ENCODE measurements at places on chromosomes 3 and 15.

DNA sequence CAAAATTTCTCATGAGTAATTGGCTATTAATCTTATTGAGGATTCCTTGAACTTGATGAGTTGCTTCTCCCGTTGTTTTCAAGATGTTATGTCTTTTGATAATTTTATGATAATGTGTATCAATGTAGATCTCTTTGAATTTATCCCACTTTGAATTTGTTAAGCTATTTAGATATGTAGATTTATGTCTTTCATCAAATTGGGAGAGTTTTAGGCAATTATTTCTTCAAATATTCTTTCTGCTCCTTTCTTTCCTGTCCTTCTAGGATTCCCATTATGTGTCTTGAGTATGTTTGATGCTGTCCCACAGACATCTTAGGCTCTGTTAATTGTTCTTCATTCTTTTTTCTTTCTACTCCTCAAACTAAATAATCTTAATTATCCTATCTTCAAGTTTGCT, 68.1 kb upstream of the FGD5 start:
- no peak for DNase-seq

DNA sequence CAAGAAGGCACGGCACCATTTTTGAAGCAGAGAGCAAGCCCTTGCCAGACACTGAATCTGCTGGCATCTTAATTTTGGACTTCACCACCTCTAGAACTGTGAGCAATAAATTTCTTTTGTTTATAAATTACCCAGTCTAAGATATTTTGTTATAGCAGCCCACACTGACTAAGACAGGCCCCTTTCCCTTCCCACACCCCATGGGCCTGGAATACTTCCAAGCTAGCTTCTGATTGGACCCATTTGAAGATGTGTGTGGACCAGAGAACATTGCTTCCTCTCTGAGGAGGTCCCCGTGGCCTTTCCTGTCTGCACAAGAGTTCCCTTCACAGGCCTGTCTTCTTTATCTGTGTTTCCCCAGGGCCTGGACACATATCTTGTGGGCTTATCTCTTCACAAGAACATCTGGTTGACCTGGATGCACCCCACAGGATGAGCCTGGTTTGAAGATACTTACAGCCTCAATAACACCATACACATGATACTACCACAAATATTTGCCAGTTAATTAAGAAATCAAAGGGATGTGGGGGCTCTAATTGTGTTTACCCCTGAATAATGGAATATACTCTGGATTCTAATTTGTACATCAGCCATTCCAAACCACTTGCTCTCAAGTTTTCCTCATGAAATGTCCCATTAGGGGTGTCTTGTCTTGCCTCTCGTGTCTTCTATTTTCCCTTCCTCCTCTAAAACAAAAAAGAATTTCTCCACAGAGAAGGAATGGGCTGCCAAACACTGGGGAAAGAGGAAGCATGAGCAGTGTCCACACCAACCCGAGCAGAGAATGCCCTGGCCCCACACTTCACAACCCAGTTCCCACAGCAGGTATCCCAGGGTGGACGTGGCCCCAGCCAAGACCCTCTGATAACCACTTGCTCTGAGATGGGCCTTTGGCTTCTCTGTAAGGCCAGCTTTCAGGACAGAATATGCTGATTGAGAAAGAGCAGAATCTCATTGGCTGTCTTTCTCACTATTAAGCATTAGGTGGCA, 42.5 kb downstream of the GLB1 start:
- DNase-seq: no peak

DNA sequence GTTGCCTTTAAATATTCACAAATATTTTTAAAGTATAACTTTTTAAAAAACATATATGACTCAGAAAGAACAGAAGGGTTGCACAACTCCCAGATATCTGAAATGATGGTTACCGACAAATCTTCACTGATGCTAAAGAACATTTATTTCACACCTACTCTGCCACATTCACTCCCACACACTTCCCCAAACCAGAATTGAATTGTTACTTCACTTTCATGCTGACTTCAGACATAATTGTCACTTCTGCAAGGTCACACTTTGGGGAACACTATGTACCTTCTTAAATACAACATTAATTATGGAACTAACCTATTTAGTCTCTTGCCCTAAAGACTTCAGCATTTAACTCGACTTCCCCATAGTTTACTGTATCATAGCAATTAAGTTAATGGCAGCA, 795.1 kb downstream of the FHIT start:
- DNase-seq: no peak

GRCh38 chr3:54225841-54226528, 103.6 kb downstream of the CACNA2D3 start:
- DNase-seq: no peak

DNA sequence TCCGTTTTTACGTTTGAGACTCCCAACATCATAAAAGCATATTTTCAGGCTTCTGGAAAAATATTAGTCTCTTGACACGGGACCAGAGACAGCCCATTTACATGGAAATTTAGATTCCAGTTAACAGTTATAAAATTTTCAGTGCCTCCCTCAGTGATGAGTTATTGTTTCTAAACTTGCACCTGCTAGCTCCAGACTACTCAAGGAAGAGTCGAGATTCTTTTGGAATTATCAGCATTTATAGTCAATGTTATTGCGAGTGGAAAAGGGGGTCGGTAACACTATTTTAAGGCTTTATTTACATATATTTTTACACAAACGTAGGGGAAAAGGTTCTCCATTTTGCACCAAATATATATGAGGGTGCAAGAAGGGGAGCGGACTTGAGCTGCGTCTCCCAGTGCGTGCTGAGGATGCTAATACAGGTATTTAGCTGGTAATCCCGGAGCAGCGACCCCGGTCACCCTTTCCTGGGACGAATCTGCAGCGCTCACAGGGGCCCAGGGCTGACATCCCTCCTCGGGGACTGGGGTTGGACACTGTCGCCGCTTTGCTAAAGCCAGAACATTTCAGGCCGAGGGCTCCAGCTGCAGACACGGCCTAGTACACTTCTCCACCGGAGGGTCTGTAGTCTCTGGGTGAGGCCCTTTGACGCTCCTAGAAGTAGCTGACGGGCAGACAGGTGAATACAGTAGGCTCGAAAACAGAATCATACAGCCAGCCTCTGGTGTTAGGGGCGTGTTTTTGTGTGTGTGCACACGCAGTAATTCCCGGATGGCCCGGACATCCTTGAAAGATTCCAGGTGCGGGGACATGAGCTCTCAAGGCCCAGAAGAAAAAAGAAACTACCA, 729 bp upstream of the ZBTB11 start:
- DNase-seq: no peak

DNA sequence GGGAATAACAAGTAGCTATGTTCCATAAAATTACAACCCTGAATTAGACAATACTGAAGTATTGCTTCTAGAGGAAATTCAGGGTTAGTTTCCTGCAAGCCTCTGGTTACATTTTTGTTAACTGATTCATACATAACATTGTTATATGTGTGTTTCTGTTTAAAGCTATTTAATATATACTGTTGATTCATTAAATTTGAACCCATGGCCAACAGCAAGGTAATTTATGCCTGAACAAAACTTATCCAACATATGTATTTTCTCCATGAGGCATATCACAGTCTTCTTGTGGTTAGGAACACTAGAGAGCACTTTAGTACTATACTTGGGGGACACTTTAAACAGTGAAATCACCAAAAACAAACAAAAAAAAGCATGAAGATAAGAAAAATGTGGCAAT, 47.7 kb upstream of the PTX3 start:
- DNase-seq: no peak

DNA sequence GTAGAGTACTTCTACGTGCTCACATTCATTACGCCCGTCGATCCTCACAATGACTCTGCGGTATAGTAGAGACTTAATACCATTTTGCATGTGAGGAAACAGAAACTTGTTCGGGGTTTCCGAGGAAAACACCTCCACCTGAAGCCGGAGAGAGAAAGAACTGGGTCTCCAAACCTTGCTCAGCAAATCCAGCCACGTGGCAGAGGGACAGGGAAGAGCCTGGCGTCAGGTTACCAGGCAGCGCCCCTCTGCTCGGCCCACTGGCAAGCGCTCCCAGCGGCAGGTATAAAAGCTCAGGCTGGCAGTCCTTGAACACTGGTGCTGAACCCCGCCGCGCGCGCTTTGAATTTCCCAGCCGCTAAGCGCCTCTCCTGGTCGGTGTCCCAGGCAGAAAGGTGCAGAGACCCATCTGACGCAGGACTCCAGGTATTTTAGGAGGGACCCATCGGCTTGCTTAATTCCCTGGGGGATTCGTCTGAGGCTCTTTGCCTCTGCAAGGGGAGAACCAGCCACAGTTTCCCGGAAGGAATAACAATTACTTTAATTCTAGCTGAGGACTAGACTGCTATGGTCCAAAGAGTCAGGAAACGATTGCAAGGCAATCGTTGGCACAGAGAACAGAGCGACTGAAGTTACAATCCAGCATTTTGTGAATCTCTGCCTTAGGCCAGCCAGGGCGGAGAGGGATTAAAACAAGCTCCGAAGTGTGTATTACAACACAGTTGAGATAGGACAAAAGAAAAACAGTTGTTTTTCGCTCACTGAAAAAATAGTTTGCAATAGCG, at the start of gene C2CD4A:
C2CD4A (plus strand) TSS at position 315 of the 785 bp plus-strand sequence. CDS start 637 bp downstream, outside the sequence.
- DNase-seq: peak; percentile 78

GRCh38 chr3:141308588-141309218, 59.6 kb upstream of the ZBTB38 start:
- DNase-seq: no peak

GRCh38 chr3:183244219-183244618, 8.8 kb upstream of the B3GNT5 start:
- DNase-seq: no peak

DNA sequence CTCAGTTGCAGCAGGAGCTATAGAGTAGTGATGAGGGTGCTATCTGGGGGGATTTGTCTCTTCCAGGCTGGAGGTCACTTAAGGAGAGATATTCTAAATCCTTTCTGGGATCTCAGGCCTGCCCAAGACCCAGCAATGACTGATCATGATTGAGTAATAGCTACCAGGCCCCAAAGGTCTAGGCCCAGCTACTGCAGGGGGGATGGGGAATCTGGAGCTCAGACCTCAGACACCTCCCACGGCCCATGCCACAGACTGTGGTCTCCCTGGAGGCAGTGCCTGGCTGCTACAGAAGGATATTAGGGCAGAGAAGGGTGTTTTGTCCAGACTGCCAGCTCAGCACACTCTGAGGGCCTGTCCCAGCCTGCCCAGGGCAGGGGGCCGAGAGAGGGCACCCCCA, 6.9 kb downstream of the SLC38A3 start:
- no peak for DNase-seq

- no peak for DNase-seq
Measured at GRCh38 chr15:77864211-77865105, 213.1 kb downstream of the TBC1D2B start.

DNA sequence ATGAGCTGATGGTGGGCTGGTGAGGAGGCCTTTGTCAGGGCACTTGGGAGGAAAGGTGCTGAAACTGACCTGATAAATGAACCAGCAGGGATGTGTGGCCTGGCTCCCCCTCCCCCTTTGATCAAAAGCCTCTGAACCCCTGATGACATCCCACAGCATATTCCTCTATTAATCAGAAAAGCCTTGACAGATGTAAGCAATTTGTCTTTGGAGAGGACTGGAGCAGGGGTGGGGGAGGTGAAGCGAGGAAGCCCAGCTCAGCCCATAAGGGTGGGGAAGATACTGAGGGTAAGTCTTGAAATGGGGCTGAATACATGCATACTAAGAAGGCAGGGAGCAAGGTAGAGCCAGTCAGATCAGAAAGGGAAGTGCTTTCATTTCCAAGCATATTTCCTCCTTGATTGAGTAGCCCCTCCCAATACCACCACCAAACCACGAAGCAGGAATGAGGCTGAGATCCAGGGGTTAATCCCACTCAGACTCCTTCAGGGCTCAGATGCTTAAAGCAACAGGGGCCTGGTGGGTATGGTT, 34.7 kb upstream of the MRPS22 start:
- DNase-seq: no peak

DNA sequence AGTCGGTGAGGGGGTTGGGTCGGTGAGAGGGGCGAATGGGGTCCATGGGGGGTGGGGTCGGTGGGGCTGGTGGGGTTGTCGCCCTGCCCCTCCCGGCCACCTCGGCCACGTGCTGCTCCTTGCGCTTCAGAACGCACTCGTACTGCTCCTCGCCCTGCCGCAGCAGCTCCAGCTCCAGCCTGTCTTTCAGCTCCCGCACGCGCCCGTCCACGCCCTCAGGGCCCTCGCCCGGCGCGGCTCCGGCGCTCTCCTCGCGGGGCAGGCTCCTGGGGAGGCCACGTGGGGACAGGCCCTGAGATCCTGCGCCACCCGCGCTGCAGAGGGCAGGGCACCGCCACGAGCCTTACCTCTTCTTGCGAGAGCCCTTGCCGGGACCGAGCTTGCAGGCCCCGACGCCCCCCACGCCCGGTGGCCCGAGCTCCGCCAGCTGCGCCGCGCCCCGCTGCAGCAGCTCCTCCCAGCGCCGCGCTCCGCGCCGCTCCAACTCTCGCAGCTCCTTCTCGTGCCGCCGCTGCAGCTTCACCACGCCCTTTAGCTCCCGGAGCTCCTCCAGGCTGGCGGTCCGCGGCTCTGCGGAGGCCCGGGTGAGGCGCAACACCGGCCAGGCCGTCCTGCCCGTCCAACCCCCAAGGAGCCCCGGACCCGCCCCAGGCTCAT, 8.2 kb upstream of the ANKRD63 start:
- no peak for DNase-seq

GRCh38 chr15:93894438-93895036, 336.8 kb upstream of the MCTP2 start:
- no peak for DNase-seq

DNA sequence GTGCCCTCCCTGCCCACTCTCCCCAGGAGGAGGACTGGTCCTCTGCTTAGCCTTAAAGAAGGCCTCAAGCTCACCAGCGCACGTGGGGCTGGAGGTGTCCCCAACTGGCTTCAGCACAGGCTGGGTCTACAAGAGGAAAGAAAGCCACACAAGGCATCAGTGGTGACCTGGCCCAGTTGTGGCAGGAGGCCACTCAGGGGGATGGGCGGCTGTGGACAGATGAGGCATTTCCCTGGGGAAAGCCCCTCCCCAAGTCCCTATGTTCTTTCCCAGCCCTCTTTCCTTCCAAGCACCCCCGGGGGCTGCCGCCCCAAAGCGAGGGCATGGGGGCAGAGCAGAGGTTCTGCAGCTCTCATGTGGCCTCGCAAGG, 155.2 kb upstream of the TLE3 start:
- DNase-seq: no peak

DNA sequence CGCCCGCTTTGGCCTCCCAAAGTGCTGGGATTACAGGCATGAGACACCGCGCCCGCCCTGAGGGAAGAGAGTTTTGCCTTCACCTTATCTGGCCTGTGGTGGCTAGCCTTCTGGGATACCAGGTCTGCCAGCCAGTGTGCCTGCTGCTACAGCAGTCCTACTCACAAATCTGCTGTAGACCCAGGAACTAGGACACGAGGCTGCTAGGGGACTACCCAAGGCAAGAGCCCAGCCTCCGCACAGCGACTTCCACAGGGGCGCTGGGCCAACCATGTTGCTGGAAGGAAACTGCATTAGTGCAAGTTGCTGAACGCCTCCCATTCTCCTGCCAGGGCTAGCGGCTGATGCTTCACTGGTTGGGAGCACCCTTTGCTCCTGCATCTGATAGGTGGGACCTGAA, 53.7 kb downstream of the DHX30 start:
- no peak for DNase-seq

DNA sequence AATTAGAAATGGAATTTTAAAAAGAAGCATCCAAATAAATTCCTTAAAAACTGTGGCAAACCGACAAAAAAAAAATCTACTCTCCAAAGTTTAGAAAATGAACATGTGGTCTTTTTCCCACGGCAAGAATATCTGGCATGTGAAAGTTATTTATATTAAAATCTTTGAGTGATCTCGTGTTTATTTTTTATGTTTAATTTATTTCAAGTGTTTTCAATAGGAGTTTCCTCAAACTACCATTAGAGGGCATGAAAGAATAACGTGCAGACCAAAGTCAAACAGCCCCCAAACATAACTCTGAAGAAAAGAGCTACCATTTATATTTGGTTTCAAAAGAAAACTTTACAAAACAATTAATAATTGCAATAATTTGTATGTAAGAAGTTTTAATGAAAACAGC, 286.4 kb downstream of the ZIC4 start:
- no peak for DNase-seq
